ENCODE measurements at places on chromosomes 7 and 10.
A peak's percentile ranks its signal among the peaks of the same experiment; 100 is the strongest.

DNA sequence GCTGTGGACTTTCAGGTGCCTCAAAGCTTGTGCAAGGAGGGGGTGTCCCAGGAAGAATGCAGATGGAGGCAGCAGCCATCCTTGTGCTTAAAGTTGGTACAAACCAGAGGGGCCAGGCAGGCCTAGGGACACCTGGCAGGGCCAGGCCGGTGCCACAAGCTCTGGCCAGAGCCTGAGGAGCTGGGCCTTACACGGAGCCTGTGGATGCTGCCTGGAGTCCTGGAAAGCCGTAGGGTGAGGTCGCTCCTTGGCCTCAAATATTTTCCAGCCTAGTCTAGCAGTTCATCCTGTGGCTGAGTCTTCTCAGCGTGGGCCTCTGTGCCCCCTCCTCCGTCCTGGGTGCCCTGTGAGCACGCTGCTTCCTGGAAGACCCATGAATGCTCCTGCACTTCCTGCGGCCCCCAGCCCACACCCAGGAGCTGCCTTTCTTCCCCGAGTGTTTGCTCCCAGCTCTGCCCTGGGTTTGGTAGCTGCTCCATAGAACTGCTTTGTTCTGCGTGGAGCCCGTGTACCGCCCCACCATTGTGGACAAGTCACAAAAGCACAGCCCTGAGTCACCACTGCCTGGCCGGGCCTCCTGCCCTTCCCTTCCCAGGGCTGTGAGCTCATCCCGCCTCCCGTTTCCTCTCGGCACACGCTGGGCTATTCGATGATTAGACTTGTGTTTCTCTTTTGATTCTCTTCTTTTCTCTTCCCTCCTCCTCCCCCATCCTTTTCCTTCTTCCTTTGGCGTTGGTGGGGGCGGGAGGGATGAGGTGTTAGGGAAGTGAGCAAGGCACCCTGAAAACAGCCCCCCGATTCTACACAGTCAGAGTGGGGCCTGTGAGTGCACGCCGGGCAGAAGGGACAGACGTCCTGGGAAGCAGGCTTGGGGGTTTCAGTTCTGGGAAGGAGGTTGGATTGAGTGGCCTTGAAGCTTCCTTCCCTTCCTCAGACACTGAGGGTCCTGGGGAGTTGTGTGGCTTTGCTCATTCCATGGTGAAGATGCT is 73.2 kb upstream of the SHH start:
- peak; percentile 52 for DNase-seq

- DNase-seq: no peak
These were observed 600.1 kb upstream of the AUTS2 start for GRCh38 chr7:68998136-68998535.

DNA sequence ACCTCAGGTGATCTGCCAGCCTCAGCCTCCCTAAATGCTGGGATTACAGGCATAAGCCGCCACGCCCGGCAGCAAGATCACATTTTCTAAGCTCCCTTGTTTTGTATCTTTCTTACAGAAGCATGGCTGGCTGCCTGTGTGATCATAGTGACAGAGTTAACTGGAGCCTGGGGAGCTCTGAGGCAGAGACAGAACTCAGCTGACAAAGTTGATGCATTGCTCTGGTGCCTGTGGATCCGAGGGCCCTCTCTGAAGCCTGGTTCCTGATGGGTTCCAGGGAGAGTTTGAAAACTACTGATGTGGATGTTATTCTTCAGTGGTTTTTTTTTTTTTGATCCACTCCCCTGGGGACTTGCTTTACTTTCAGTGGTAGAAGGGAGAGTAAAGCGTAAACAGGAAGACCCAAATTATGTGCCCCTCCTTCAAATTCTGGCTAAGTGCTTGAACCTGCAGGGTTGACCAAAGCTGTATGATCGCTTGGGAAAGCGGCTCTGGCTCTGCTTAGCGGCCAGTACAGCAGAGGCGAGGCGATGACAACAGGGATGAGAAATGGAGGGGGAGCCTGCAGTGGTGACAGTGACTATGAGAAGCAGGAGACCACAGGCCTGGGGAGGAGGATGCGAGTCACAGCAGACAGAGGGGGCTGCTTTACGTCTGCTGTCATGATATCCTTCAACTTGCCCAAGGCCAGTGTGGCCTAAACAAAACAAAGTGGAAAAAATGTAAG is 6.8 kb upstream of the EFCAB10 start:
- DNase-seq: no peak

- peak; percentile 72 for DNase-seq
These were observed 3.7 kb downstream of the NRP1 start for GRCh38 chr10:33330543-33331378.

- no peak for DNase-seq
These were observed 143.7 kb upstream of the RNF32 start for GRCh38 chr7:156496865-156497264.

DNA sequence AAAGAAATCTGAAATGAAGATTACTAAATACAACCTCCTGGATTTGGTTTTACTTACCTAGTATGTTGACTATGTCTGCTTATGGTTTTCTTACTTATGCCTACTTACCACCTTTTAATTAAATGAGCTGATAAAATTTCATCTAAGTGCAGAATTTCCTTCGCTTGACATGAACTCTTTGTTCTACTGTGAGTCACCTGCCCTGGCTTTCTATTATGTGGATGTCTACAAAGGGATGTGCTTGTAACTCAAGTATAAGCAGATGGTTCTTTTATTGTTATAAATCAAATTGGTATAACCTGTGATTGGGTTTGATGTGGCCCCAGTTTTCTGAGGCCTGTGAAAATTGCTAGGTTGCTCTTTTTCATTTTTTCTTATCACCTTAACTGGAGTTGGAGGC is 389.1 kb upstream of the ANKRD30A start:
- no peak for DNase-seq

DNA sequence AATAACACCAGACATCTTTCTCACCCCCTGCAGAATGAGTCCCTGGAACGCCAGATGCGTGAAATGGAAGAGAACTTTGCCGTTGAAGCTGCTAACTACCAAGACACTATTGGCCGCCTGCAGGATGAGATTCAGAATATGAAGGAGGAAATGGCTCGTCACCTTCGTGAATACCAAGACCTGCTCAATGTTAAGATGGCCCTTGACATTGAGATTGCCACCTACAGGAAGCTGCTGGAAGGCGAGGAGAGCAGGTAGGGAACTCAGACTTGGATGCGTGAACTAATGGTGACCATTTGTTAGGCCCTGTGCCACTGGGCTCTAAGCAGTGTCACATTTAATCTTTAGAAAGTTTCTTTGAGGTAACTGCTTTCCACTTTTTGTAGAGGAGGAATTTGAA is 7.1 kb downstream of the VIM start:
- no peak for DNase-seq

GRCh38 chr7:156886020-156886795 is 6.8 kb downstream of the LMBR1 start:
- no peak for DNase-seq

DNA sequence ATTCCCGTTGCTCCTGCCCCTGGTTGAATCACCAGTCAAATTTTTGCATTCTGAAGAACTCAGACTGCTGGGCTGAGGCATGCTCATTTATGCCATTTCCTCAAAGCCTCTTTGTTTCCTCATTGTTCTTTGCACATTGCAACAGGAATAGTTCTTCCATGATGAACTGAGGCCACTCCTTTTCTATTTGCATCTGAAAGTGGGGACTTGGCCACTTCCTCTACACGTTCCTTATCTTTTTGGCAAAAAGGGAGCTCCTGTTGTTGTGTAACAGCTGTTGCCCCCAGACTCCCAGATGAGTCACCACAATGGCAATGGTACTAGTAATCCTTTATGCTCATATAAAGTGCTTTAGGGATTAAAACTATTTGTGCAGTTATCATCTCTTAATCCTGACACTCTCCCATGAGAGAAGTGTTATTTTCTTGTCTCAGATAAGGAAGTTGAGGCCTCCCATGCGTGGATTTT is 20.1 kb upstream of the ITPRID1 start:
- peak; percentile 7 for DNase-seq

GRCh38 chr10:91549262-91549661 is 83.6 kb downstream of the PPP1R3C start:
- DNase-seq: no peak

DNA sequence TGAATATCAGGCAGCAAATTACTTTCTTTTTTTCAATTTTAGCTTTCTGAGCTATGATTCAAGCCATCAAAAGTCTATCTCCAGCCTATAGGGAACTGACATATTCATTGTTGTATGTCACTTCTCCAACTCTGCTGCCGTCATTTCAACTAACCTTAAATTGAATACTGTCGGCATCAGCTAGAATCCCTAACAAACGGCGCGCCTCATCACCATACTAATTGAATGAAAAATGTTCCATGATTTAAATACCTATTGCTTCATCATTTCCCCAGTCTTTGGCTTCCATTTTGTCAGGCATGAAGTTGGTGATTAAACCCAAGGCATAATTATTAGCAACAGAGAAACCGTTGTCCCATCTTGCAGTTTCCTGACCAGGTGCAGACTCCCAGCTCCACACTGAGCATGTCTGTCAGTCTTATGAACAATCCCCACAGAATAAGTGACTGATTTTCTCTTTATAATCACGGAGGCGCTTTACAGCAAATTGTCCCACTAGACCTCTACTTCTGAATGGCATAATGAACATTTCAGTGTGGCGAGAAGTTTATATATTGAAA is 83.5 kb upstream of the NPY start:
- DNase-seq: no peak

DNA sequence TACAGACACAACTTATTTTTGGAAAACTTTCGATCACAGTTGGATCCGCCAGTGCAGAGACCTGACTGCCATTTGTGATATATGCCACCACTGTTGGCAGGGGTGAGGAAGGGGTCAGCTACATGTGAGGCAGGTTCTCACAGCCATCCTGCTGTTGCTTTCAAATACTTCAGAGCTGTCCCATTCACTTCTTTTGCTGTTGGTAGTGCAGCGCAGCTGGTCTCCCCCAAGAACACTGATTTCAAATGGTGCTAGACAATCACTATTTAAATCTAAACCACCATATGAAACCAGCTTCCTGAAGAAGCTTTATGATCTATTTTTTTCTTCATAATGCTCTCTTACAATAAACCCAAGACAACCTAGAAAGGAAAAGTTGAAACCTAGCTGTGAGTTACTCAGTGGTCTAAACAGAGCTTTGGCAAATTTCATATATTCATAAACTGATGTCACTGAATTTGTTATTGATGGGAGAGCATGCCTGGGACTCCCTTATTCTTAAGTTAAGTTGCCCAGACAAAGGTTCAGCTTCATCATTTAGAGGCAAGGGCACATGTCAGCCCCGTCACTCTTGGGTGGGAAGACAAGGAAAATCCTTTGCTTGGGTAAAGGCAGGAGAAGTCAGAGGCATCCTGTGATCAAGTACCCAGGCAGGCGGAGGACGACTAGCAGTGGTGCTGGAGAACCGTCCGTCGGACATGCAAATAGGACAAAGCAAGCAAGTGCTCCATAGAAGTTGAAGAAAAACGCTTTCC is 143.4 kb upstream of the KLF14 start:
- no peak for DNase-seq

DNA sequence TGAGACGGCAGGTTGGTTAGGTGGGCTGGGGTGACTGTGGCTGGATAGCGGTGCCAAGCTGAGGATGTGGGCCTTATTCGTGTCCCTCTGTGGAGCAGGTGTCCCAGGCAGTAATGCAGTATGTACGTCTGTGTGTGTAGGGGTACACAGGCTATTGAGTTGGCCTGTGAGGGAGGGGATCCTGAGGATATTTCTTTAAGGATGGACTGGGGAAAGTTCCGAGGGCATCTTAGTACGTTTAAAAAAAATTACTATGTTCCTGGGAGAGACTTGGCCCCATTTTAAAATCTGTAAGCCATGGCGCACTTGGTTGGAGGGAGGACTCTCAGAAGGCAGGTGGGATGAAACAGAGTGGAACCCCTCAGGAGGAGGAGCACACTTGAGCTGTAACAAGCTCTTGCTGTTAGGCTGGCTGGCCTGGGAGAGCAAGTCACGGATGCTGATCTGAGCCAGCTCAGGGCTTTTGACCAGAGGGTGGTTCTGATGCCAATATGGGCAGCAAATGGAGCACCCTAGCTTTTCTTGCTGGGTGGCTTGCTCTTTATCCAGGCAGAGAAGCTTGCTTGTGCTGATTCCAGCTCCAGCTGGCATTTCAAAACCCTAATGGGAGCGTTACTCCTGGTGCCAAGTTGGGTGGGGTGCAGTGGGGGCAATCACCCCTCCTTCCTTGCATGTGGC is 765 bp downstream of the WBP1L start:
- DNase-seq: peak; percentile 37

DNA sequence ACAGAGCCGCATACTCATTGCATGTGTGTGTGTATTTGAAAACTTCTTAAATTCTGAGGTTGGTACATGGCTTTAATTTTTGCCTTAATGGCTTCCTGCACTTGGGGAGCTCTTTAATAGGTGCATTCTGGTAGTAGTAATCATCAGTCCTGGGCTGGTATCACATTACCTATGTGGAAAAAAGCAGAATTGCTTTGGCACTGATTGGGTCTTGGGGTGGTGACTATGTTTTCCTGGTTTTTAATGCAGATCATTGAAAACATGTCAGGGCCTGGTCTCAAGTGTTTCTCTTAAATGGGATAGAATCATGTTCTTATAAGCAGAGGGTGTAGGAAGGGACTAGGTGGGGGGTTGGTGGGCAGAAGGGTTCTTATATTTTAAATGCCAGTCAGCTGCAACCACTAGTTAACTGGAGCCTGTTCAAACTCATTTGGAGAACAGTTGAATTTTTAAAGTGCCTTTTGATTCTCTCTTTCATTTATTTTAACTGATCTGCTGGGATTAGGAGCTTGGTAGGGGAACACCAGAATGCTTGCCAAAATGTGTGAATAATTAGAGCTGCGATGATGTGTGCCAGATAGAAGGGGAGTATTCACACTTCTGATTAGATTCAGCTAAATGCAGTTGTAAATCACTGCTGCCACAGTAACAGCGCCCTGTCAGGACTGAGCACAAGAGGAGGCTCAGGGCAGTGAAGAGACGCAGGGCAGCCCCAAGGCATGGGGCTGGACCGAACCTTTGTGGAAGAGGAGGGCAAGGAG is 633.5 kb upstream of the GALNT17 start:
- no peak for DNase-seq

DNA sequence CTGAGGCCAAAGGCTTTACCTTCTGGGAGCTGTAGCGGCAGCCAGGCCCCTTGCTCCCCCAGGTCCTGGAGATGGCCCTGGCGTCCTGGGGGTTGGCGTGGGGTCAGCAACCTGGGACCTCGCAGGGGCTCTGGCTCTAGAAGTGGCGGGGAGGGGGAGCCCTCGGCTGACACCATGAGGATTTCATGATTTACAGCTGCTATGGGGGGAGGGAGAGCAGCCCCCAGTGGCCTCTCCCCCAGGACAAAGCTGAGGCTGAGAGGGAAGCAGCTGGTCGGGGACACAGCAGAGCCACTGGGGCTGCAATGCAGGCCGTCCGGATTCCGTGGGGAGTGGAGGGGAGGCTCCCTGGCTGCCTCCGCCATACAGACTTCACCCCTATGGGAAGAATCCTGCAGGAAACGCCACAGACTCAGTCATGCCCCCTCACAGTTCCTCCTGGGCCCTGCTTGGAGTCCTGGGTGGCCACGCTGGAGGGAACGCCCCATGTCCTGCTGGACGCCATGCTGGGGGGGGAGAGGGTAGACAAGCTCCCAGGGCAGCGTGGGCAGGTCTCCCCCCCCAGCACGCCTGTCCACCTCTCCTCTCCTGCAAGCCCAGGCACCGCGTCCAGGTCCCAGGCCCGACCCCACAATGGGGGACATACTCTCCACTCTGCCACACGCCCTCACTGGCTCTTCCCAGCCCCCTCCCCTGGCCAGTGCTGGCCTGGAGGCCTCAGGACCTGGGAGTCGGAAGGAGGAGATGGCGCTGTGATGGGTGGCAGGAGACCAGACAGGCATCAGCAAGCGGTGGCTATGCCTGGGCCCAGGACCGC is 243.6 kb downstream of the ELFN1 start:
- DNase-seq: peak; percentile 71

GRCh38 chr7:24884401-24884800 is 95.6 kb downstream of the OSBPL3 start:
- DNase-seq: no peak

- DNase-seq: peak; percentile 30
These were observed 346.7 kb downstream of the NRG3 start for GRCh38 chr10:82221601-82222149.

All from H7 (cell line).